Right renal pelvis (tissue), 4 donors: ENCODE measurements at places on chromosomes 3 and 15. TPM values are rescaled to one million over a fixed set of nuclear protein-coding genes. Genes with fewer than 3 reads are reported as not detected.
A peak's percentile ranks its signal among the peaks of the same experiment; 100 is the strongest.

DNA sequence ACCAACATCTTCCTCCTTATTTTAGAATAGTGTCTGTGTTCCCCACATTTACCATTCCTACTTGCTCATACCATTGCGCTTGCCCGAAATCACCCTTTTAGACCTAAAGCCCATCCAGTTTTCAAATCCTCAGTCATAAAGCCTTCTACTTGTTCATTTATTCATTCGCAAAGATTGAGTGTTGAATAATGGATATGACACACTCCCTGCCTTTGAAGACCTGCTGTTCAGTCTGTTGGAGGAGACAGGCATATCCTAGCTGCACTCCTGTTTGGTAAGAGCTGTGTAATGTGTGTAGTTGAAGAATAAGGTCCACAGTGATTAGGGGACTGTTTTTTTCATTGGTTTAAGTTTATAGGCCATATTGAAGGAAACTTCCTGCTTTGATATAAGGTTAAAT is 1.7 kb downstream of the CNOT10 start:
- DNase-seq, result no peak

The ADGRG7 gene
- polyA plus RNA-seq, result 0.06 TPM

GRCh38 chr3:178823591-178824246 is 247.9 kb downstream of the ZMAT3 start:
- DNase-seq, result peak; percentile 5

The FAM107A gene
- polyA plus RNA-seq, result 4.1 TPM

The EIF1B gene
- 135 TPM for polyA plus RNA-seq

The HTR3E gene
- 0.19 TPM for polyA plus RNA-seq
